G401 (cell line): ENCODE measurements at places on chromosomes 13 and 19. TPM values are rescaled to one million over a fixed set of nuclear protein-coding genes. Genes with fewer than 3 reads are reported as not detected.
A peak's percentile ranks its signal among the peaks of the same experiment; 100 is the strongest.

Gene NKPD1
- total RNA-seq = 0.31 TPM in 1 of 2 replicates, not detected in the other

- no peak for DNase-seq
Measured at GRCh38 chr19:5880604-5881078, 10.3 kb upstream of the FUT5 start.

DNA sequence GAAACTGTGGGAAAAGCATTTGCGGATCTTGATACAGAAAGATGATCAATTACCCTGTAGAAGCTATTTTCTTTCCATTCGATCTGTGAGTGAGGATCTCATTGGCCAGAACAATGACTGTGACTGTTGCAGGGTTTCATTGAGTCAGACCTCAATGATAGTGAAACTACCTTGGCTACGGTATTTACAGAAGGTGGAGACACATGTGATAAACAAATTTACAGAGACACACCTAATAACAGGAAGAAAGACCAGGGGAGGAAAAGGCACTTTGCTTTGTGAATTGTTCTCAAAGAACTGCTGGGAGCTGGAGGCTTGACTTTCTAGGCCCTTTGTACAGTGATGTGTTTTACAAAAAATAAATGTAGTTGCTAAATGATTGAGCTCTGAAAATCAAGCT lies 19.9 kb upstream of the ARGLU1 start:
- no peak for DNase-seq

Gene SLC7A9
- total RNA-seq = 0.51 TPM in 1 of 2 replicates, not detected in the other

- no peak for DNase-seq
Measured at GRCh38 chr19:13623716-13624710, 117.7 kb upstream of the CACNA1A start.

Gene PSG6
- 6.1 and 20.4 TPM in 2 replicates for total RNA-seq

- peak; percentile 36 for DNase-seq
Measured at GRCh38 chr19:52170304-52170703, 1.1 kb downstream of the ZNF836 start.

Gene ATCAY
- 0.18 and 0.44 TPM in 2 replicates for total RNA-seq

DNA sequence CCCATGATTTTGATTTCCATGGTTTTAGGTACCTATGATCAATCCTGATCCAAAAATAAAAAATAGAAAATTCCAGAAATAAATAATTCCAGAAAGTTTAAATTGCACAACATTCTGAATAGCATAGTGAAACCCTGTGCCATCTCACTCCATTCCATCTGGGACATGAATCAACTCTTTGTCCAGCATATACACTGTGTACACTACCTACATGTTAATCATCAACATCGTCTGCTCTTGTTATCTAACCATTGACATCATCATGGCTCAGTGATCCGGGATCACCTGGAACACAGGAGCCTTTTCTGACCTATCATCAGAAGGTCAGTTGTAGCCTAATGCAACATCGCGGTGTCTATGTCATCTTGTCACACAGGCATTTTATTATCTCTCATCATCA lies 75.6 kb downstream of the MYO16 start:
- DNase-seq = no peak

DNA sequence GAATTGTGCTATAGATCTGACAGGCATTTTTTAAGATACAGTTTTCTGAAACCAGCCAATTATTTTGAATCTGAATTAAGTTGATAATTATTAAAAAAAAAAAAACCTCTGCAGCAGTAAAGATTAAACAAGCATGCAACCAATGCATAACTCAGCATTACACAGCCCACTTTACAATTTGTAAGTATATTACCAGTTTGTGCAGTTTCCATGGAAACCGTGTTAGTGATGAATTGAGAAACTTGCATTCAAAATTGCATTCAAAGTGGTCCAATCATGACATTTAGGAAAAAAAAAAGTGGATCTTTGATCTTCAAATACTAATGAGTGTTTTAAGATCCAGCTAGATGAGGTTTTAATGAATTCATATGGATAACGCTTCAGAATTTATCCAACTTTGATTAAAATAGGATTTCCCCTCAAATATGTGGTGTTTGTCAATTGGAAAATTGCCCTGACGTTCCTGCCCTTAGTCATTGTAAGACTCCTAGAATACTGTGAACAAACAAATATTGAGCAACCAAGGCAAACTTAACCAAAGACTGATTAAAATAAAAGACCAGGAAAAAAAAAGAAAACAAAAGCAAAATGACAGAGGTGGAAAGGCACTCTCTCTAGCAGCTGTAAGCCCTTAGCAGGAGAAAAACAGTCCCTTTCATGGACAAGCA lies 314.8 kb upstream of the MAB21L1 start:
- DNase-seq = no peak

DNA sequence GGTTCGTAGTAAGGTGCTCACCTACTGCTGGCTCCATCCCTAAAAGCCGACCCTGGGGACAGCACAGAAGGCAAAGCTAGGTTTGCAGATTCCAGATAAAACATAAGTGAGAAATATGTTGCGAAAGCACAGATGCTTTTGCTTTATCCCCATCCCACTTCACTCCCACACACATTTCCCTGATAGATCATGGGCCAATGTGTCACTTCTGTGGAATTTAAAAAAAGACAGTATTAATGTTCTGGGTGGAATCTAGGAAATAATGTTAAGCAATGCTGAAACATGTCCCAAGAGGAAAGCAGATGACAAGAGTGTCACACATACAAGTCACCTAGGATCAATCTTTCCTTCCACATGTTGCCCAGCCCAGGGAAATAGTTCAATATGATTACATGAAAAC lies 661.0 kb upstream of the MIR17HG start:
- no peak for DNase-seq

DNA sequence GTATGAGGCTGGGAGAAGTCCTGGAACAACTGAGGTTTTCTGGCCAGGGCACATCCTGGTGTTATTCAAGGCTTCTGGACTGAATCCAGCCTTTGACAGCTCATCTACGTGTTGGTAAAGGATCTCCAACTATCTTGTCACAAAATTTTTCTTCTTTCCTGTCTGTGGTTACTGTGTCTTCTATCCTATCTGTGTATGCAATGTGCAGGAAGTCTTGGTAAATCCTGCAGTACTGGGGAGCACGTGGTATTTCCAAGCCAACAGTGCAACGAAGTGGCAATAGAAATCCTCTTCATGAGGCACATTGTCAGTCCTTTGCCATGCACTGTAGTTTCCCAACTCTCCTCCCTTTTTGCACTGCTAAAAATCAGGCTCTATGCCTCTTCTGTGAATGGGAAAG lies 86.7 kb downstream of the ZNF100 start:
- DNase-seq = no peak

DNA sequence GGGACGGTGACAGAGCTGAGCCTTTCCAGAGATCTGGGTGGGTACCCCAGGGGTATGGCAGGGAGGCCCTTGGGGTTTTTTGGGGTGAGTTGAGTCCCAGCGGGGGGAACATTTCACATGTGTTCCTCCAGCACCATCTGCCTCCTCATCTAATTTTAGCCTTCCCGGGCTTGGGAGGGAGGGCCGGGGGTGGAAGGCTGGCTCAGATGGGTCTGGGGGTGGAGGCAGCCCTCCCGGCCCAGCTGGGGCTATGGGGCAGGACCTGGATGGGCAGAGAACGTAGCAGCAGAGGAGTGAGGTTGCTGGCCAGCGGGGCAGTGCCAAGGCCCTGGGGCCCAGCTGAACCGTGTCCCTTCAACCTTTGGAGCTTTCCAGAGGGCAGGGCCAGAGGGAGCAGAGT lies 23.5 kb downstream of the ADGRL1 start:
- DNase-seq = peak; percentile 58

Gene ZNF223
- total RNA-seq = 0.18 and 0.37 TPM in 2 replicates

Gene PRR20B
- total RNA-seq = not detected in 2 replicates

- DNase-seq = no peak
Measured at GRCh38 chr13:97753942-97754670, 199.4 kb upstream of the IPO5 start.

Gene IGFL1
- not detected in 2 replicates for total RNA-seq

Gene LONP1
- 240 and 246 TPM in 2 replicates for total RNA-seq

Gene SIAH3
- not detected in 2 replicates for total RNA-seq

Gene IGFL3
- total RNA-seq = 0.49 and 0.75 TPM in 2 replicates

- DNase-seq = no peak
Measured at GRCh38 chr13:109836629-109837607, 50.5 kb upstream of the IRS2 start.

DNA sequence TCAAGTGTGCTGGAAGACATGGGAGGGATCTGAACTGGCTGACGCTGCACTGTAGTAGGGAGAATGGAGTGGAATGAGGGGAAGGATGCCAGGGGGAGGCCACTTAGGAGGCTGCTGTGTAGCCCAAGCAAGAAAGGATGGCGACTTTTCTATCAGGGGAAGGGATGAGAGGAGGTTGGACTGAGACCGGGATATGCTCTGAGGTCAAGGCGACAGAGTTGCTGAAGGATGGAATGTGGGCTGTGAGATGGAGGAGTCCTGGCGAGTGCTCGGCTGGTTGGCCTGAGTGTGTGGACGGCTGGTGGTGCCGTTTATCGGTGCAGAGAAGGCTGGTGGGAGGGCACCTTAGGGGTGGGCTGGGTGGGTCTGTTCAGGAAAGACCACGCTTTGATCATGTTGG lies 45.7 kb downstream of the IRS2 start:
- no peak for DNase-seq

GRCh38 chr19:38035515-38036495 lies 128.8 kb downstream of the SIPA1L3 start:
- no peak for DNase-seq

GRCh38 chr13:36612230-36612629 lies 61.6 kb upstream of the SERTM1 start:
- DNase-seq = no peak

Gene GIPR
- 4.2 and 8.0 TPM in 2 replicates for total RNA-seq

Gene APOC1
- 182 and 412 TPM in 2 replicates for total RNA-seq

- no peak for DNase-seq
Measured at GRCh38 chr19:4375164-4376027, 25.0 kb downstream of the SH3GL1 start.

- no peak for DNase-seq
Measured at GRCh38 chr13:36903925-36904595, 16.0 kb downstream of the SMAD9 start.

DNA sequence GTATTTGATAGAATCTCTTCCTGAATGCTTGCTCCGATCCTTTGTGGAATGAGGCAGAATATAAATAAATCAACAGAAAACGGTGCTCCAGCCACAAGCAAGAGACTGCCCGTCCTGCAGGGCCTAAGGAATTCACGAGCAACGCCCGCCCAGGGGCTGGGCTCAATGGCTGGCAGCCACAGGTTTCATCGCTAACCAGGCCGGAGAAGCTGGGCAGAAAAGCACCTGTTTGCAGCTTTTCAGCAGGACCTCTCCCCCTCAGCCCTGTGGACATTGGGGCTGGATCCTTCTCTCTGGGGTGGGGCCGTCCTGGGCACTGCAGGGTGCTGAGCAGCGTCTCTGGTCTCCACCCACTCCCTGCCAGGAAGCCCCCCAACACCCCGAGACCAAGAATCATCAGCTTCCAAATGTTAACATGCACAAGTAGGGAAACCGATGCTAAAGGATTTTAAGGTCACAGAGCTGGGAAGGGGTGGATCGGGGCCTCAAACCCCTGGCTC lies 102.5 kb downstream of the GADD45B start:
- peak; percentile 51 for DNase-seq

DNA sequence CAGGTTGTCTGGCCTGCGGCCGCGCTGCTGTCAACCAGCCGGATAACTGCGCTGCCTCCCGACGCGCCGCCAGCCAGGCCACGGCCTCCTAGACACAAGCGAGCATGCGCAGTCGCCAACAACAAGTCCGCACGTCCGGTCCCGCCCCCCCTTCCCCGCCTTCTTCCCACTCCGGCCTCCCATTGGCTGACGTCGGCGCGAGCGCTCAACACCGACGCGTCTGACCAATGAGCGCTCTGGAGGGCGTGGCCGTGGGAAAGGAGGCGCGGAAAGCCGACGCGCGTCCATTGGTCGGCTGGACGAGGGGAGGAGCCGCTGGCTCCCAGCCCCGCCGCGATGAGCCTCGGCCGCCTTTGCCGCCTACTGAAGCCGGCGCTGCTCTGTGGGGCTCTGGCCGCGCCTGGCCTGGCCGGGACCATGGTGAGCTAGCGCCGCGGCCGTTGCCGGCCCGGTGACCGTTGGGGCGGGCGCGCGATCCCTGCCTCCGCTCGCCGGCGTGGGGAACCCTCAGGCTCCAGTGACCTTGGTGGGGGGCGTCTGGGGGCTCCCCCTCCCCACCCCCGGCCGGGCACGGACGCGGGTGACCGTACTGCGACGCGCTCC lies at the start of gene GPX4:
TSS of gene GPX4 (plus strand) at position 287 of the 603 bp plus-strand sequence. CDS start at position 337, 50 bp downstream.
- peak; percentile 99 for DNase-seq

DNA sequence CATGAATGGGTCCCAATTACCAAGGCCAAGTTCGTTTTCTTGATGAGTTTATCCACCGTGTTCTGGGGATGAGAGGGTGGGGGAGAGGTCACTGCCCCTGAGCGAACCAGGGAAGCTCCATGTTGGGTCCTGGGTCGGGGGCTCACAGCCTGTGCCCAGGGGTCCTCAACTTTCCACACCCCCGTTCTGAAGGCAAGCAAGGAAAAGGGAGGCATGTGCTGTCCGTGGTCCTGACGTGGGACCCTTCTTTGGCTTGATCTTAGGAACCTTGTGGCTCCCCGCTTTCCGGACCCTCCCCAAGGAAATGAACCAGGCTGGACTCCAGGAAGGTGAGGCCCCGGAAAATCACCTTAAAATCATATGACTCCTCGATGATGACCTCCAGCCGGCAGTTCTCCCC lies 18.2 kb upstream of the MEIS3 start:
- DNase-seq = no peak

Gene C19orf73
- 0.74 TPM in 1 of 2 replicates, not detected in the other for total RNA-seq

- DNase-seq = no peak
Measured at GRCh38 chr13:62360609-62361008, 945.0 kb upstream of the PCDH20 start.

DNA sequence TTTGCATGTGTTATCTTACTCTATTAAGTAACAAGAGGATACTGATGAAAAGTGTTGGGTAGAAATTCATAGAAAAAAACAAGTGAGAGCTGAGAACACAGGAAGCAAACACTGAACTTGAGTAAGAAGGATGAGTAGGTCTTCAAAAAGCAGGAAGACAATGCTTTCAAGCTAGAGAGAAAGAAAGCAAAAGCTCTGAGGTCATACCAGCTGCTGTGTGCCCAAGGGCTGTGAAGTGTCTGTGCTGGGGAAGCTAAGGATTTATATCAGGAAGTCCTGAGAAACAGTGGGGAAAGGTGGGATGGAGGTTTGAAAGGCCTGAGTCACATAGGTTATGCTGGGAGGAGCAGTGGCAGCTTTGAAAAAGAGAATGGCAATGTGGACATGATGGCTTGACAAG lies 145.5 kb upstream of the MAB21L1 start:
- no peak for DNase-seq

GRCh38 chr19:16626796-16627192 lies 1.2 kb downstream of the MED26 start:
- no peak for DNase-seq

DNA sequence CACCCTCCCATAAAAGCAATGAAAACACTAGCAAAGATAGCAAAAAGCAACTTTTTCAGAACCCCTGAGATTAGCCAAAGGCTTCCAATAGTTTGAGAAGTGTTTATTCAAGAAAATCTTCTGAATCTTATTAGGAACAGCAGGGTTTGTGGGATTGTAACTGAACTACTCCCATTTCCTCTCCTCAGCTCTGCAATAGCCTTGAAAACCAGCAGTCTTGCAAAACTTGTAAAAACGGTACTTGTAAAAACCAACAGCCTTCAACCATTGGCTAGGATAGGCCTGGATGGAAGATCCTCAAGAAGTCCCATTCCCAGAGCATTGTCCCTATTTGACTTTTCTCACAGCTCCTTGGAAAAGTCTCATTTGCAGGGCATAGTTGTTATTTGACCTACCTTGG lies 12.1 kb downstream of the RNASEH2B start:
- no peak for DNase-seq
